Thoracic aorta (tissue), 2 donors: ENCODE measurements at places on chromosomes 2 and 18.

DNA sequence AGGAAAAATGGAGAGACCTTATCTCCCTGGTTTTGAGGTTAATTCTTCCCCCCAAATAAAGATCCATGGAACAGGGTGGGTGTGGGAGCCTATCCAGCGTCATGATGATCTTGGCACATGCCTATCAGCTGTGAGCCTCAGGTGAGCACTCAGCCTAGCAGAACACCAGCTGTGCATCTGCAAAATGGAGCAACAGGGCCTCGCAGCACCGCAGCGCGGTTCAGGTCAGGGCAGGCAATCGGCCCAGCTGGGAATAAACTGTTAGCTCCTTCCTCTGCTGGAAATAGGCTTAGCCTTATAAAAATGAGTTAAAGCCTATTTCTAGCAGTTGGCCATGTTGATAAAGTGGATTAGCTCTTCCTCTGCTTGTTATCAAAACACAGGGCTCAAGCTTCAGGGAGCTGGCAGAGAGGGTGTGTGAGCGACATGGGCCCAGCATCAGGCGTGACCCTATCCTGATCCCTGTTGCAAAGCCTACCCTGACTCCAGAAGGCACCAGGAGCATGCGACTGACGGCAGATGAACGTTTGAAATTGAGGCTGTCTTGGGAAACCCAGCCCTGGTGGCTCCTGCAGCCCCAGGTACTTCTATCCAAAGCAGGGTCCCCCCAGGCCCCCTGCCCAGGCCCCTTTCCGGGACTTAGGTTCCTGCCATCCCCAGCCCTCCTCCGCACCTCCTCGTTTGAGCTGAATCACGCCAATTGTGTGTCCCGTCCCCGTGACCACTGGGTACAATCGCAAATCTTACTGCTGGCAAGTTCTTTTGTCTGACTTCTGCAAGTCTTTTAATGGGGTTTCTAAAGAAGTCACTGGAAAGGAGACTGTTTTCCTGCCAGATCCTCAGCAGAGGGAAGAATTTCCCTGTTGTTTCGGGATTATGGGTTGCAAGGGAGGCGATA lies 35.4 kb downstream of the ARHGEF4 start:
- DNase-seq = no peak

DNA sequence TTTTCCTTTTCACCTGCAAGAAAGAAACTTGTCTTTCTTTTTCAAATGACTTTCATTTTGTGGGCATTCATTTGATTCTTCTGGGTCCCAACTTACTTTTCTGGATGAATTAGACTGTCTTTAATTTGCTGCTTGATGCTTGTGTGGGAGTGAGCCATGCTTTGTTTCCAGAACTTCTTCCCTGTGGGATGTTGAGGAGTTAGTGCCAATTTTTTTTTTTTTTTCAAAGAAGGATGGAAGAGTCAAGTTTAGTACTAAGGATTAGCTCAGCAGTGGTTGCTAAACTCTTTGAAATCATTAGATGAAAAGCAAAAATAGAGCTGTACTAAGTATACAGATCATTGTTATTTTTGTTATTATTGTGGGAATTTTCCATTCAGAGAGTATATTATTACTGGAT lies 17.2 kb upstream of the KCTD1 start:
- DNase-seq = no peak

GRCh38 chr2:215970425-215970824 lies 42.9 kb downstream of the MREG start:
- DNase-seq = no peak

DNA sequence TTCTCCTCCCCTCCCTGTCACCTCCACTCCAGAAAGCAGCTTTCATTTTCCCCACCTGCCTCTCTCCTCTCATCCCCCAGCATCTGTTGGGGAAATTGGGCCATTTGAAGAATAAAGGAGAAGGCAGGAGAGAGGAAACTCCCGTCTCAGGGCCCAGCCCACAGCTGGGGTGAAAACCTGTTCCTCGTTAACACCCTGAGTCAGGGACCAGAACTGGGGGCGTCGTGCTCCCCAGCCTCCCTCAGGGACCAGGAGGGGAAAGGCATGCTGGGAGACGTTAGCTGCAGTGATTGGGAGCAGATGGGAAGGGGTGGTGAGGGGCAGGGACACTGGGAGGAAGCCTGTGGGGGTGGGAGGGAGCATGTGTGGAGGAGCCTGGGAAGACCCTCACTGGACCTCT lies 251.3 kb downstream of the DYSF start:
- DNase-seq = no peak

DNA sequence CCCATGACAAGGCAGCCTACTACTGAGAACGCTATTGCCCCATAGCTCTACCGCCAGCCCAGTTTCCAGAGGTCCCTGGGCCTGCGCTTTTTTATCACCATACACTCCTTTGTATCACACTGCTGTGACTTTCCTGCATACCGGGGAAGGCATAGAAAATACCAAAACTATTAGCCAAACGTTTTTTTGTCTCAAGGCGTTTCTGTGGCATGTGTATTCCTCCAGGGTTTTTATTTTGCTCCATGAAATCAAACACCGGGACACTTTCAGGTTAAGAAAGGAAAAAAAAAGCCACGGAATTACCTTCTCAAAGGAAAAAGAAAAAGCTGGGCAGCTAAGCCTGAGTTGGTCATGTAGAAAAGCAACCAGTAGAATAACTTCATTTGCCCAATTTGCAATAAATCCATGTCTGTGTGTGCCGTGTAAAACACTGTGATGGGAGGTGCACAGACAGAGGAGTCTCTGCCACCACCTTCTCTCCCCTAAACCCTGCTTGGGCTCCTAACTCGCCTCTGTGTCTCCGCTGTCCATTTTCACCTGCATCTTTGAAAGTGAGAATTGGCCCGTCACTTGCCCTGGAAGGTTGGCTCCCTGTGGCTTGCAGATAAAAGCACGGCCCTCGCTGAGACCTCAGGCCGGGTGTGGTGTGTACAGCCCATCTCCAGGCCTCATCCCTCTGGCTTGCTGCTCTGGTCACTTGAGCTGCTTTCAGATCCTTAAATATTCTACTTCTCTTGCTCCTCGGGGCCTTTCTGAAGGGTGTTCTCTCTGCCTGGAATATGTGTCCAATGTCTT lies 1.7 kb downstream of the AMER3 start:
- DNase-seq = no peak

DNA sequence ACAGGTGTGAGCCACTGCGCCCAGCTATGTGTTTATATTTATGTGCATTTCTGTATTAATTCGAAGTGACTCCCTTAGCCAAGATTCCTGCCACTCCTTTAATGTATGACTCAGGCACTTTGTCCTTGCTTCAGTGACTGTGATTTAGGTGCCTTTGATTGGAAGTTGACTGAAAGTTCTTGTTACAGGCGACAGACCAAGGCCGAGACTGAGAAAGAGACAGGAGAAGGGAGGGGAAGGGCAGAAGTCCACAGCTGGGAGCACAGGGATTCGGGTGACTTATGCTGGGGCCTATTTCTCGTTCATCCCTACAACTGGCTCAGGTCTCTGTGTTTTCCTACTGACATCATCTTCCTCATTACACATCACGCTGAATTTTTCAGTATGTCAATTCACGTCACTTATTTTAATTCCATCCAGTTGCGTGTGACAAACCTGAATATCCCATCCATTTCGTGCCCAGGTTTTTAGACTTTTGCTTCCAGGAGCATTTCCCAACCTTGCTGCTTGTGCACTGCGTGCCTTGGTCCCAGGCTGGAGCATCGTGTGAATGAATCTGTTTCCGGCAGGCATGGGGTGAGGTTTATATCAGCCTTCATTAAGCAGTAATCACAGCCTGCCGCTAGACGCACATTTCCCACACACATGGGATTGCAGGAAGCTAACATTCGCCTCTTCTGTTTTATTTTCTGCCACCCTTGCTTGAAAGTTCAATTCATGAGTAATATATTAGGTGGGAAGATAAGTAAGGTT lies 42.4 kb downstream of the TMEM18 start:
- DNase-seq = no peak

DNA sequence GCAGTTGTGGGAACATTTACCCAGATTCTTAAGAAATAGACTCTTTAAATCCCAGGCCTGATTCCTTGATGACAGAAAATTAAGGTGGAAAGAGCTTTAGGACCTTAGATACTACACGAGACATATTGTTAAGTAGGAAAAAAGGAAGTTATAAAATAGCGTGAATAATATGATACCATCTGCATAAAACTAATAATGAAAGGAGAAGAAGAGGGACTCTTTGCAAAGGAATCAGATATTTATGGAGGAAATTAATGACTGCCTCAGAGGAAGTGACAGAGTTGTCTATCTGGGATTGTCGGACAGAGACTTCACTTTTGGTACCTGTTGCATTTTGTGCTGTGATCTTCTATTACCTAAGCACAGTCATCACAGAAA lies 20.8 kb downstream of the APCDD1 start:
- no peak for DNase-seq

- no peak for DNase-seq
These were observed 88.6 kb upstream of the EML6 start for GRCh38 chr2:54634564-54635511.

DNA sequence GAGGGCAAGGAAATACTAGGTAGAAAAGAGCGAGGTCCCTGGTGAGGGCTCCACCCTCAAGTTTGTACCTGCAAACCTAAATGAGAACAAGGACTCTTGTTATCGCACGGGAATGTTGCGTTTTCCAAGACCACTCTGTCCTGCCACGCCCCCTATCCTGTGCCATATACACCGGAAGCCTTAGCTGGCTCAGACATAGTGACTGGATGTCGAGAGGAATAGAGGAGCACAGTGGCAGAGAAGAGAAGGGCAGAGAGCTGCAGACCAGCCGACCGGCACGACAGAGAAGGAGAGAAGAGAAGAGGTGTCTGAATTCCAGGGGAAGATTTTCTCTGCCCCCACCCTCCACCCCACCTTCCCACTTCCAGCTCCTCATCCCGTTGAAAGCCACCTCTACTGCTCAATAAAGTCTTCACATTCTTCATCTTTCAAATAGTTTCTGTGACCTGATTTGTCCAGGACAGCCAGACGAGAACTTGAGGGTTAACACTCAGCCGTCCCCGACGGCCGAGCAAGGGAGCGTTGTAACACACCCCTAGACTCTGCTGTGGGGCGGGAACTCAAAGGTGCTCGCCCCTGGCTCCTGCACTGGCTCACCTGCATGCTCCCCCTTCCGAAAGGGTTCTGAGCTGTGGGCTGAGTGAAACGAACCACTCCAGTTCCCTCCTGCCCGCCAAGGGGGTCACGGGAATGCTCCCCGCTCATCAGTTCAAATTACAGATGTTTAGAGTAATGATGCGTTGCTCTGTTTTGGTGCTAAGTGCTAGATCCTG lies 24.9 kb upstream of the COL3A1 start:
- no peak for DNase-seq
